ENCODE measurements at places on chromosomes 6 and 20. TPM values are rescaled to one million over a fixed set of nuclear protein-coding genes. Genes with fewer than 3 reads are reported as not detected.

GRCh38 chr20:11443382-11444119 lies 474.1 kb upstream of the BTBD3 start:
- no peak overlapping the region for H3K27ac ChIP-seq
- H3K36me3 ChIP-seq = no peaks in the 10 kb centered on the region
- H3K4me1 ChIP-seq = no peaks in the 10 kb centered on the region
- no peaks in the 10 kb centered on the region for H3K27me3 ChIP-seq
- no peak overlapping the region for H3K4me3 ChIP-seq
- DNase-seq = no peak

GRCh38 chr6:5729813-5730517 lies 276.8 kb downstream of the NRN1 start:
- no peaks in the 10 kb centered on the region for H3K36me3 ChIP-seq
- no peaks in the 10 kb centered on the region for H3K4me1 ChIP-seq
- H3K27ac ChIP-seq = no peak overlapping the region
- H3K27me3 ChIP-seq = no peaks in the 10 kb centered on the region

DNA sequence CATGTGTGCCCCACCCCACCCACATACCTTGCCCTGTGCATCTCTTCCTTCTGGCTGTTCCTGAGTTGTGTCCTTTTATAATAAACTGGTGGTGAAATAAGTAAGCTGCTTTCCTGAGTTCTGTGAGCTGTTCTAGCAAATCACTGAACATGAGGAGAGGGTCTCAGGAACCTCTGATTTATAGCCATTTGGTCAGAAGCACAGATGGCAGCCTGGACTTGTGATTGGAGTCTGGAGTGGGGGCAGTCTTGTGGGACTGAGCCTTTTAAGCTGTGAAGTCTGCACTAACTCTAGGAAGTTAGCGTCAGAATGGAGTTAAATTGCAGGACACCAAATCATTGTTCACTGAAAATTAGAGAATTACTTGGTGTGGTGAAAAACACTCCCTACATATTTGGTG lies 245.4 kb downstream of the LRFN2 start:
- no peak overlapping the region for H3K4me3 ChIP-seq
- no peaks in the 10 kb centered on the region for H3K36me3 ChIP-seq
- H3K4me1 ChIP-seq = no peaks in the 10 kb centered on the region
- DNase-seq = no peak

The TRIM10 gene
- polyA plus RNA-seq = not detected

DNA sequence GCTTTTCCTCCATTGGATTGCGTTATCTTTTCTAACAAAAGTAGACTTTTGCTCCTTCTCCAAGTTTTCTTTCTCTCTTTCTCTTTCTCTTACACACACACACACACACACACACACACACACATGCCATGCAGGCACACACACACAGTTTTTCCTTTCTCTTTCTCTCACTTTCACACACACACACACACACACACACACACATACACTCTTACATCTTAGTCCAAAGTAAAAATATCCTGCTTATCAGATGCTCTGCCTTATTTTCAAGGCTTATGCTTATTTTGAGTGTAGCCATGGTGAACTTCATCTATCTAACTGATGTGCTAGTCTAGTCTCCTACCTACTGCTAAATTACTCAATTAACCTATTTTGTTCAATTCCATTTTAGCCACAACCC lies 34.4 kb upstream of the RAB23 start:
- no peak overlapping the region for H3K27ac ChIP-seq
- no peaks in the 10 kb centered on the region for H3K36me3 ChIP-seq
- H3K27me3 ChIP-seq = no peaks in the 10 kb centered on the region
- H3K4me3 ChIP-seq = no peak overlapping the region
- H3K4me1 ChIP-seq = peaks cover 13% of the 10 kb centered on the region
